ENCODE measurements at places on chromosomes 7 and 10.

DNA sequence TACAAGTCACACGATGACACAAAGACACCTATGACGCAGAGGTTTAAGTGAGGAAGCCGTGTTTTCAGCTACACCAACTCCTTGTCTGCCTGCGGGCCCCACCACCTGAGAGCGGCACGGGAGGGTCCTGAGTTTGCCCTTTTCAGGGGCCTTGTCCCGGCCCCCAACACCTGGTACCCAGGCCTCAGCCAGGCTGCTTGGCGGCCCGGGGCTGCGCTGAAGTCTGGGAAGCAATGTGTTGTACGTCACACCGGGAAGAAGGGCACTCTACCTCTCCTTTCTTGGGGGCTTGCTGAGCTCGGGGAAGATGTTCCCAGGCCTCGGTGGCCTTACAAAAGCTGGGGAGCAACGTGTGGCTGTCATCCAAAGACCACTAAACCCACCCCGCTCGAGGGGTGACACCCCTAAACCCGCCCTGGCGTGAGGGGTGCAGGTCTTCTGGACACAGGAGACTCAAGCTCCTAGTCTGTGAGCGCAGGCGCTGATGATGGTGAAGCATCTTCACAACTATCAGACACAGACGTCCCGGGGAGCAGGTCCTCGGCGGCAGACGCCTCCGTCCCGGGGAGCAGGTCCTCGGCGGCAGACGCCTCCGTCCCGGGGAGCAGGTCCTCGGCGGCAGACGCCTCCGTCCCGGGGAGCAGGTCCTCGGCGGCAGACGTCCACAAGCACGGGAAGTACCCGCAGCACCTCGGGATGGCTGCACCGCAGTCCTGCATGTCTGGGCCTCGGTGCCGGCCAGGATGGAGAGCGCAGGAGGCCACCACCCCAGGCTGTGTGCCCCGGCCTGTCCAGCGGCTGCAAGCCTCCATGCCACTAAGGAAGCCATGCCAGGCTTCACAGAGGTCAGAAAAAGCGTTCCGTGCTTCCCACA, 15.4 kb downstream of the CFAP46 start:
- DNase-seq, result no peak

GRCh38 chr10:113354711-113355110, 198.1 kb upstream of the HABP2 start:
- no peak for DNase-seq

- no peak for DNase-seq
These were observed 12.5 kb downstream of the CDC123 start for GRCh38 chr10:12208460-12208859.

DNA sequence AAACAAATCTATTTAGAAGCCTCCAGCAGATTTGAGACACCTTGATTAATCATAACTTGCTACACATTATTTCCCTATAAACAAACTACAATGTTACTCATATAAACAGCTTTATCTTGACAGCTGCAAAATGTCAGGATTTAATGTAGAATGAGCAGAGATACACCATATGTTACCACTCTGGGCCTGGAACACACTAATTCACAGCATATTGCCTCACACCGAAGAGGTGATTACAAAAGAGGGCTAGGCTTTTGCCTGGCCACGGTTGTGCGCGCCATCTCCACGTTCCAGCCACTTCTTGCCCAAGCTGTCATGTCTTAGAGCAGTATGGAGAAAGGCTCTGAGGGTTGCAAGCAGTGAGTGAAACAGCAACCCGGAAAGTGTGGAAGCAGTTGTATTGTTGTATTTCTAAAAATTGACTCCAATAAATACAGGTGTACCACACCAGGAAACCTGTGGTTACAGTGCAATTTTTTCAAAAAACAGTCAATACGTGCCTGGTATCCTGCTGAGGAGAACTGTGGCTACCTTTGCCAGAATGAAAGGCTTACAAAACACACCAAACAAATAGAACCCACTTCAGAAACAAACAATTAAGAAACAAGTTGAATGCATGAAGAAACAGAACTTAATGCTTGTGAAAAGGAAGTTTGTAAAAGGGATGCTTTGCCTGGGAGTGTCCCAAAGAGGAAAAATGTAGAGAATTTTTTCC, 498.1 kb downstream of the PLXNA4 start:
- no peak for DNase-seq
